Progenitor cell of endocrine pancreas (in vitro differentiated cells): ENCODE measurements at places on chromosomes 12 and 14. TPM values are rescaled to one million over a fixed set of nuclear protein-coding genes. Genes with fewer than 3 reads are reported as not detected.

OR4E2 gene
- total RNA-seq: not detected in 2 replicates

KRT82 gene
- not detected in 2 replicates for total RNA-seq

CCER1 gene
- total RNA-seq: not detected in 2 replicates

CCDC196 gene
- total RNA-seq: not detected in 2 replicates

DNA sequence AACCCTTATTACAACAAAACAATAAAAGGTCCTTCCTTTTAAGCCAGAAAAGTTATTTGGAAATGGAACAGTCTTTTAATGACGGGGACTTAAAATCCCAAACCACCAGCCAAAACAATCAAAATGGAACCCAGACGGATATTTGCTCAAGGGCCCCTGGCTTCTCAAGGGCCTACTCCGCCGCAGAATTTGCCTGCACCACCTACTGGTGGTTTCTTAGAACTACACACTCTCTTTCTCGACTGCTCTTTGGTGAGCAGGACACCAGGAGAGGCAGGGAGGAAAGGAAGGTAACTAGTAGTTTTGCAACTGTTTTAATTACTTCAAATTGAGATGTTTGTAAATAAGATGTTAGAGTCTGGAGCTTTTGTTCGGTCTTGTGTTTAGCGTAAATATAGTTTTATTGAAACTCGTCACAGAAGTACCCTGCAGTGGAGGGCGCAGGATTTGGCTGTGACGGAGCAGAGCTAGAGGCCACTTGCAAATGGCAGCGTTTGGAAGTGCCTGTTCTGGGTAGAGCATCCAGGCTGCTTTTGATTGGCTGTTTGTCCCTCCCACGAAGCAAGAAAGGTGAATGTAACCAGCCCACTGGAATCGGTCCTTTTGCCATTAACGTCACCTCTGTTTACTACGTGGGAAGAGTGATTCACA lies 238.5 kb downstream of the CACNA1C start:
- H3K27ac ChIP-seq: no peak overlapping the region
- H3K36me3 ChIP-seq: no peaks in the 10 kb centered on the region
- peaks cover 23% of the 10 kb centered on the region for H3K27me3 ChIP-seq
- DNase-seq: no peak
- H3K4me3 ChIP-seq: no peak overlapping the region
- peaks cover 1% of the 10 kb centered on the region for H3K4me1 ChIP-seq

GRCh38 chr14:49755378-49755777 lies 12.6 kb upstream of the KLHDC2 start:
- DNase-seq: no peak
- H3K27me3 ChIP-seq: peaks cover 9% of the 10 kb centered on the region
- H3K4me1 ChIP-seq: peaks cover 2% of the 10 kb centered on the region
- H3K27ac ChIP-seq: no peak overlapping the region
- no peak overlapping the region for H3K4me3 ChIP-seq
- no peaks in the 10 kb centered on the region for H3K36me3 ChIP-seq

GRCh38 chr12:116365606-116366455 lies 88.3 kb upstream of the MED13L start:
- no peak overlapping the region for H3K27ac ChIP-seq
- no peak overlapping the region for H3K4me3 ChIP-seq

GRCh38 chr14:64053694-64054669 lies 201.2 kb downstream of the SYNE2 start:
- no peaks in the 10 kb centered on the region for H3K4me1 ChIP-seq
- peaks cover 33% of the 10 kb centered on the region for H3K36me3 ChIP-seq
- no peak overlapping the region for H3K4me3 ChIP-seq
- H3K27me3 ChIP-seq: no peaks in the 10 kb centered on the region
- H3K27ac ChIP-seq: no peak overlapping the region

DNA sequence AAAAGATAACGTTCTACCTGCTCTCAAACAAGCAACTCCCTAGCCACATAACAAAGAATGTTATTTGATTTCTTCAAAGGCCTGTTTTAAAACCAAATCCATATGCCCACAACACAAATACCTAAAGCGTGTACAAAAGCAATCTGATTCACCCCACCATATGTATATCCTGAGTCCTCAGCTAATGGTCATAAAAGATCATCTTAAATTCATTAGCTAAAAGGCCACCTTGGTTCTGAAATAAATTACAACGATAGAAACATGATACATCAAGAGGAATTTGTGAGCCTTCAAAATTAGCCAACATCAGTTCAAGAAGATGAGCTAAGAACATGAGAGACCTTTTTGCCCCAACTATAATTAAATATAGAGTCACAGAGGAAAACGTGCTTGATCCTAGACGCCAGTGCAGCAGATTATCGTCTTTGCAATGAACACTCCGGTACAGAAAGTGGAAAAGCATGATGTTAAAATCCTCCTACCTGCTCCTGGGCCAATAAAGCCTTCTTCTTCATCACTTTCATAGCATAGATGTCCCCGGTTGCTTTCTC lies 20.0 kb downstream of the CIT start:
- no peak overlapping the region for H3K27ac ChIP-seq
- DNase-seq: no peak
- peaks cover 8% of the 10 kb centered on the region for H3K36me3 ChIP-seq
- no peak overlapping the region for H3K4me3 ChIP-seq
- H3K27me3 ChIP-seq: no peaks in the 10 kb centered on the region
- H3K4me1 ChIP-seq: peaks cover 12% of the 10 kb centered on the region

DNA sequence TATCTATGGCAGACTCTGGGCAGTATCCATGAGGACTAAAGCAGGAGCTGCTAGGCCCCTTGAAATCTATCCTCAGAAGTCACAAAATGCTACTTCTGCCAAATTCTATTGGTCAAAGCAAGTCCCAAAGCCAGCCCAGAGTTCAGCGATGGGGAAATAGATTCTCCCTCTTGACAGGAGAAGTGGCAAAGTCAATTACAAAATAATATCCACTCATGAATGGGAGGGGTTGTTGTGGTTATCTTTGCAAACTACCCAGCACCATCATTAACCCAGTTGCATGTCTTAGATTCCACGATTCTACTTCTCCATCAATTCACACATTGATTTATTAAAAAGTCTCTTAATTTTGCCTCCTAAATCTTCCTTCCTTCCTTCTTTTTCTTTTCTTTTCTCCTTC lies 30.7 kb upstream of the STXBP6 start:
- H3K27me3 ChIP-seq: peaks cover 34% of the 10 kb centered on the region
- H3K4me1 ChIP-seq: no peaks in the 10 kb centered on the region
- no peak overlapping the region for H3K27ac ChIP-seq
